ENCODE measurements at places on chromosomes 12 and 14. TPM values are rescaled to one million over a fixed set of nuclear protein-coding genes. Genes with fewer than 3 reads are reported as not detected.
A peak's percentile ranks its signal among the peaks of the same experiment; 100 is the strongest.

Gene PLEKHG7
- total RNA-seq = not detected

Gene OTX2
- not detected for total RNA-seq

Gene WASHC4
- total RNA-seq = 148 TPM

DNA sequence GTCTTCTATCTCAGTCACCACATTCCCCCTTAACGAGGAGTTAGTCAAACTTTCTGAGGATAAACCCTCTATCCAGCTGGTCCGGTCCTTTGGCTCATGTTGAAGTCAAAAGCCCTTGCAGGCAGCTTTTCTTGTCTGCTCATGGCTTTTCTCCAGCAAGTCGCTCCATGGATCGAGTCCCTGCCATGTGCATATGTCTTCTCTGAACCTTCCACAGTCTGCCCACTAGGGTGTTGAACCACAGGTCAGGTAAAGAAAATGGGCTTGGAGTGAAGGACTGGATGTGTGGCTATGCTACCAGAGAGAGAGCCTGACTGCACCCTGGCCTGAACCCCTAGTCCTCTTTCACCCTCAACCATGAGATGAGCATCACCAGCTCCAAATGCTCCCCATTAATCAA, 22.8 kb downstream of the C14orf132 start:
- no peak for DNase-seq

DNA sequence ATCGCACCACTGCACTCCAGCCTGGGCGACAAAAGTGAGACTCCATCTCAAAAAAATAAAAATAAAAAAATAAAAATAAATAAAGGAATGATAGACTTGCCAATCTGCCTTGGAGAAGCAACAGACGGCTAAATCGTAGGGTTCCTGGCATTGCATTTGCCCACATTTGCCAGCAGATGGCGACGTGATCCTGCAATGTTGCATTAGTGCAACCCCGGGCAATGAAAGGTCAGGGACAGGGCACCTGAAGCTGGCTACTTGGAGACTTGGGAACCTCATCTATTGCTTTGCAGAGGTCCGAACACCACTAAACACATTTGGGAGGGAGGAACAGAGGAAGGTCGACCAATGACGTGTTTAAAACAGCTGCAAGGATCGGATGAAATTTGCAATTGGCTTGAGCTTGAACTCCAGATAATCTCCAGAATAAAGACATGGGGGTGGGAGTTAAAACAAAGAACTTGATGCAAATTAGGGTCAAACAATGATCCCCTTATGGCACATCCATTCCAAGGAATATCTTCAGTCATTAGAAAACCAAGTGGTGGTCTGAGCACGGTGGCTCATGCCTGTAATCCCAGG, 34.6 kb downstream of the SPRING1 start:
- DNase-seq = peak; percentile 58

Gene TRIAP1
- total RNA-seq = 18.7 TPM

DNA sequence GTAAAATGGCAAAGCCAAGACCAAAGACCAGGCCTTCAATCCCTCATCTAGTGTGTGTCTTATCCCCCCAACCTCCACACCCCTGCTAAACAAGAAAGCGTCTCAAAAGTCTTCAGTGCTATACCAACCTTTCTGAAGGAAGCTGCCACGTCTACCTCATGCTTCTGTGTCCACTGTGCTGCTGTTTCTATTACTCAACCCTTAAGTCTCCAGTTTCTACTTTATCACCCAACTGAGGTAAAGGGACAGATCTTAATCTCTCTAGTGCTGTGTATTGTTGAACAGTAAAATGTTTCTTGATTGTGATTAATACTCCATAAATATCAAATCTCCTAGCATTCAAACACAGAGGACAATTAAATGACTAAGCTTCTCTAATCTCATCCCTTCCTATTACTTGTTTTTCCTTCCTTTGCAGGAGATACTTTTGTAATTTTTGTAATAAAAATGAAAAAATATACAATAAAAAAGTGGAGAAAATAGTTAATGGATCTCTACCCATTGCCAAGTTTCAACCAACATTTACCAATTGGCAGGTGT, 23.3 kb downstream of the BTBD7 start:
- DNase-seq = no peak

Gene FLVCR2
- total RNA-seq = 0.43 TPM

GRCh38 chr12:42716491-42716891, 126.9 kb upstream of the PRICKLE1 start:
- DNase-seq = peak; percentile 80

Gene ANP32D
- not detected for total RNA-seq

Gene PGF
- 0.86 TPM for total RNA-seq

Gene SLC35F4
- total RNA-seq = not detected

Gene TAS2R7
- not detected for total RNA-seq

GRCh38 chr14:53620890-53621289, 335.7 kb downstream of the BMP4 start:
- no peak for DNase-seq

Gene SDS
- not detected for total RNA-seq

GRCh38 chr12:13101821-13102375, 1.6 kb downstream of the GSG1 start:
- DNase-seq = peak; percentile 57

GRCh38 chr14:105605464-105606304, 79.3 kb downstream of the TMEM121 start:
- no peak for DNase-seq

DNA sequence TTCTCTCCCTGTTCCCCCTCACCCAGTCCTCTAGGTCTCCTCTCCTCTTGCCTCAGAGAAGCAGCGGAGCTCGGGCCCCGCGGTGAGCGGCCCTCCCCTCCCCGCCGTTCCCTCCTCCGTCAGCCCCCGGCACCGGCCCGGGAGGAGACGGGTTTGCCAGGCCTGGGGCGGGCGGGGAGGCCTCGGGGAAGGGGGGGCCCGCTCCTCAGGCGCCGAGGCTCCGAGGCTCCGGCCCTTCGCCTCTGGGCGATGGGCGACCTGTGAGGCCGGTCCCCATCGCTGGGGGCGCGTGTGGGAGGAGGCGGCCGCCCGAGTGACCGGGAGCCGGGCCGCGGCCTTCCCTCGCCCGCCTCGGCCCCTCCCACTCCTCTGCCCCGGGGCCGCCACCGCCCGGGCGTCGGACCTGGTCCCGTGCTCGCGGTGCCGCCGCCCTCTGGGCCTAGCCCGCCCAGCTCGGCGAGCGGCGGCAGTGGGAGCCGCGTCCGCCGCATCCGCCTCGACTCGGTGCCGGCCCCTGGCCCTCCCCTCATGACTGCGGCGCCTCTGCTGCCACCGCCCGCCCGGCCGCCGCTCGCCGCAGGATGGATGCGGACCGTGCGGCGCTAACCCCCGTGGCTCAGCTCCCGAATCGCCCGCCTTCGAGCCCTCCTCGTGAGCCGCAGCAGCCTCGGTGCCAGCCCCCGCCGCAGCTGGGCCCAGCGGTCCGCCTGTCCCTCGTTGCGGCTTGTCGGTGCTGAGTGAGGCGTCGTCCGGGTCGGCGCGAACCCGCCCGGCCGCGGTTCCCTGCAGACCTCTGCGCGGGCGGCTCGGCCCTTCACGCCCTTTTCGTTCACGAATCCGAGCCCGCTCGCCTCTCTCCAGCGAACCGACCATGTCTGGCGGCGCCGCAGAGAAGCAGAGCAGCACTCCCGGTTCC, 574 bp downstream of the WNK1 start:
- peak; percentile 45 for DNase-seq

GRCh38 chr14:49173765-49174373, 412.3 kb downstream of the RPS29 start:
- peak; percentile 66 for DNase-seq

DNA sequence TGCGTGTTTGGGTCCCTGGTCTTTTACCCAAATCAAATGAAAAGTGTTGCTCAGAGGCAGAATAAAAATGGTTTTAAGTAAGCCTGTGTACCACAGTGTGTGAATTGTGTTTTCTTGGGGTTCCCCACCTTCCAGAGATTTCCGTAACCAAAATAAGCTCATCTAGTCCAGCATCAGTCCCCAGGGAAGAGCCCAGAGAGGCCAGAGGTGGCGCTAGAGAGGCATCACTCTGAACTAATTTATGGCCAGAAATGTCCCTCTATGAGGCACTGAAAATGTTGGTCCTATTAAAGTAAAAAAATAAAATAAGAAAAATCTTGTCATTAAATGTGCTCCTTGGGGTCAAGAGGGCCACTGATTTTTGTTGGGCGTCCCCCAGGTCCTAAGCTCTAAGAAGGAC, 24.9 kb upstream of the PRKAB1 start:
- no peak for DNase-seq

DNA sequence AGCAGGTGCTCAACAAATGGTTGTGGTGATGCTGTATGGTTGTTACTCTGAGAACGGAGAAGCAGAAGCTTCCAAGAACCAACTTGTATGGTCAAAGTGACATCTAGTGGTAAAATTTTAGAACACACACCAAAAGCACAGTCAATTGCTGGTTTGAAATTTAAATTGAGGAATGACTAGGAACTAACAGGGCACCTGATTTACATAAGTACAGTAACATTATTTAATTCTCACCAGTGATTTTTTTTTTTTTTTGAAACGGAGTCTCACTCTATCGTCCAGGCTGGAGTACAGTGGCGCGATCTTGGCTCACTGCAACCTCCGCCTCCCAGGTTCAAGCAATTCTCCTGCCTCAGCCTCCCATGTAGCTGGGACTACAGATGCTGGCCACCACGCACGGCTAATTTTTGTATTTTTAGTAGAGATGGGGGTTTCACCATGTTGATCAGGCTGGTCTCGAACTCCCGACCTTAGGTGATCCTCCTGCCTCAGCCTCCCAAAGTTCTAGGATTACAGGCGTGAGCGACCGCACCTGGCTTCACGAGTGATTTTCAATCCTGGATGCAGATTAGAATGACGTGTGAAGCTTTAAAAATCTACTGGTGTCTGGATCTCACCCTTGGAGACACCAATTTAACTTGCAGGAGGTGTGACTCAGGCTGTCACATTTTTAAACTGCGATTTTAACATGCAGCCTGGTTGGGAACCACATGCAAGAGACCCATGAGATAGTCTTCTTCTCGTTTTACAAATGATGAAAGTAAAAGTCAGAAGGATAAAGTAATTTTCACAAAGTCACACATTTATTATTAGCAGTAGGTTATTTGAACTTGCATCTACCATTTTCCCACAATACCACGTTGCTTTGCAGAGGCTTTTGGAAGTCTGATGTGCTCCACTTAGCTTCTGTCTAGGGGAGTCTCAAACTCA, 14.1 kb upstream of the NUMB start:
- DNase-seq = peak; percentile 78

DNA sequence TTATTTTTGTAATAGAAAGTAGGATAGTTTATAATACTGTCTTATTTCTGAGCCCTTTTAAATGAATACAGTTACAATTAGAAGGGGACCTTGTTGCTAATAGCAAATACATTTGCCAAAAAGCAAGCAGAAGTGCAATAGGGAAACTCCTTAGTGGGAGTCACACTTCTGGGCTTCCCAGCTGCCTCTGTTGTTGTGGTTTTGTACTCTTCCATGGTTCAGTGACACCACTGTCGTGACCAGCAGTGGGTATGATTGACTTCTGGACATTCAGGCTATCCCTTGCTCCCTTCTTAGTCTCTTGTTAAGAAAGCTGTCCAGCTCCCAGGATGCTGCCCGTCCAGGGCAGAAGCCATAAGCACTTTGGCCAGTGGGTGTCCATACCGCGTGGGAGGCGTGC, 22.6 kb downstream of the TCTN1 start:
- no peak for DNase-seq

Gene PTPN6
- not detected for total RNA-seq

Gene MANSC1
- 2.3 TPM for total RNA-seq

DNA sequence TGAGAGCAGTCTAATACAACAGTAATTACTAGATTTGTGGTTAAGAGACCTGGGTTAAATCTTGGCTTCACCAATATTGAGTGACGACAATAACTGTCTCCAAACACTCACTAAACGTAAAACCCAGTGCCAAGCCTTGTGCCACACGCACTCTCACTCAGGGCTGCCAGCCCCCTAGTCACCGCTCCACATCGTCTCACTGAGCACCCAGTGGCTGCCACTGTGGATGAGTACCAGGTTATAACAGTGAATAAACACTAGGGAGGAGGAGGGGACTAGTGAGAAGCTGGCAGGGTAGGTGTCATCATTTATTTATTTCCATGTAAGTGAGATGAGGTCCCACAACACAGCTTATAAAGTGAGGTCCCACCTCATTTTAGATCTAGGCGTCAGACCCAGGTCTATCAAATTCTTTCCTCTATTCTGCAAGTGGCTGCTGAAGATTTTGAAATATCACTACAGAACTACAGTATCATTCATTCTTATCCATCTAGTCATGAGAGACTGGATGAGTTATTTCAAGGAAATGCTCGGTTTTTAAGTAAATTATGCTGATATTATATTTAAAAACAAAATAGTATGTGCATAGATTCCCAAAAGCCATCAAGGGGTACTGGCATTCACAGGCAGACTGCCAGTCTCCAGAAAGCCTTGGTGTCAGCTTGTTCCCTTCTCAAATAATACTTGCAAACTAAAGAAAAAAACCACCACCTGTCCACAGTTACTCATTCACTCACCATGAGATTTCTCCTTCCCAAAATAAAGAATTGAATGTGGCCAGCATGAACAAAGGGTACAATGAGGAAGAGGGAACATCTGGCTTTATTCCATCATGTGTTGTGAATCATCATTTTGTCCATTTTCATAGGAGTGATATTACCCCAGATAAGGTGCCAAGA, 84.0 kb downstream of the PTPN21 start:
- no peak for DNase-seq

Measured in fibroblast of villous mesenchyme (primary cell).